Heart right ventricle (tissue), 16 donors: ENCODE measurements at places on chromosomes 6 and 20. TPM values are rescaled to one million over a fixed set of nuclear protein-coding genes. Genes with fewer than 3 reads are reported as not detected.

DNA sequence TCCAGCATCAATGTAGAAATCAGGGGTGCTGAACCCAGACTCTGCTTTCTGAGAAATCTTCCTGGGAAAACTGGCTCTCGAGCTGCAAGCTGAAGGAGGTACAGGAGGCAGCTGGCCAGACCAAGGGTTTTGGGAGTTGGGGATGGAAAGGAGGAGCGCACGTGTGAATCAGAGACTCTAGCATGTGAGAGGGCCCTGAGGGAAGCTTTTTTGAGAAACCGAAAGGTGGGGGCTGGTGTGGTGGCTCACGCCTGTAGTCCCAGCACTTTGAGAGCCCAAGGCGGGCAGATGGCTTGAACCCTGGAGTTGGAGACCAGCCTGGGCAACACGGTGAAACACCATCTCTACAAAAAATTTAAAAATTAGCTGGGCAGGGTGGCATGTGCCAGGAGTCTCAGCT, 37.1 kb upstream of the EEF1E1 start:
- DNase-seq = no peak

SLC4A11 gene
- total RNA-seq = 1.6 TPM

DNA sequence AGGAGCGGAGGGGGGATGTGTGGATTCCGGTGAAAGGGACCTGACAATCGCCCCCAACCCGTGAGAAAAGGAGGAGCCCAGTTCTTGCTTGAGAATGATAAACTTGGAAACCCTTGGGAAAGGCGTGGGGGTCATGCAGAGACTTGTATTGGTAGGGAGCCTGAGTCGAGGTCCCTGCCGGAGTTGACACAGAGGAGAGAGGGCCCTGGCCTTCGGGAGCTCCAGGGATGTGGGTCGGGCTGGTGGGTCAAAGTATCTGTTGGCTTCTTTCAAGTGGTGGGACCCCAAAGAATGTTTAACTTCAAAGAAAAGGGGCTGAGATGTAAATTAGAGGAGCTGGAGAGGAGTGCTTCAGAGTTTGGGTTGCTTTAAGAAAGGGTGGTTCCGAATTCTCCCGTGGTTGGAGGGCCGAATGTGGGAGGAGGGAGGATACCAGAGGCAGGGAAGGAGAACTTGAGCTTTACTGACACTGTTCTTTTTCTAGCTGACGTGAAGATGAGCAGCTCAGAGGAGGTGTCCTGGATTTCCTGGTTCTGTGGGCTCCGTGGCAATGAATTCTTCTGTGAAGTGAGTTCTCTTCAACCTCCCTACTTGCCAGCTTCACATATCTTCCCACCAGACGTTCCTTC, 571 bp downstream of the CSNK2B start:
- DNase-seq = no peak

RIPPLY2 gene
- not detected for total RNA-seq

KIAA1755 gene
- 5.3 TPM for total RNA-seq

- DNase-seq = no peak
Observed at GRCh38 chr6:68527691-68528090, 107.4 kb upstream of the ADGRB3 start.

DNA sequence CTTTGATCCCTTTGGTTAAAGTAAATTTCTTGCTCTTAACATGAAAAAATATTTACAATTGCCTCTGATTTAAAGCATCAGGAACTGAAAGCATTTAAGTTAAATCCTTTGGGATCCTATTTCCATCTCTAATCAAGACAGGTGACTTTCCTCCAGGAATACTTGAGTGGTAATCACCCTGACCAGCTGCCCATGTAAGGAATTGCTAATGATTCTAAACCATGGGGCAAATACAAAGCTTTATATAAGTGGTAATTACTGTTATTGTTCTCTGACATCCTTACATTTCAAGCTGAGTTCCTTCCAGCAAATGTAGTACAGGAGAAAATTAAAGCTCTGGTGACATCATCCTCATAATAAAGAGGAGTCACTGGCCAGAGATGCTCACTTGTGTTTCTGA, 100.6 kb downstream of the CRYBG1 start:
- DNase-seq = no peak

DNA sequence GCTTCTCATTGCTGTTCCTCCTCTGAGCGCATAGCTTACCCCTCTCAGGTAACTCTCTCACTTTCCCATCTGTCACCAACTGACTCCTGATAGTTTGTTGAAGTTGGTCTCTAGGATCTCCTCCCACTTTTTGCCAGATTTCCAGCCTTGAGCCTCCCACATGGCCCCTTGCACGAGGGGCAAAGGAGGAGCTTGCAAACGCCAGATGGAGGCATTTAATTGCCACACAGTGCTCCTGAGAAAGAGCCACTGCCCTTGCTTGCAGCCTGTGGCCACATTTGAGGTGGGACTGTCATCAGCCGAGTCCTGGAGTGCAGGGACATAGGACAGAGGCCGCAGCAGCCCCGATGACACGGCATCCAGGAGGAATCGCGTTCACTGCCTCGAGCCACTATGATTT, 348.7 kb downstream of the SMOC2 start:
- DNase-seq = no peak

DNA sequence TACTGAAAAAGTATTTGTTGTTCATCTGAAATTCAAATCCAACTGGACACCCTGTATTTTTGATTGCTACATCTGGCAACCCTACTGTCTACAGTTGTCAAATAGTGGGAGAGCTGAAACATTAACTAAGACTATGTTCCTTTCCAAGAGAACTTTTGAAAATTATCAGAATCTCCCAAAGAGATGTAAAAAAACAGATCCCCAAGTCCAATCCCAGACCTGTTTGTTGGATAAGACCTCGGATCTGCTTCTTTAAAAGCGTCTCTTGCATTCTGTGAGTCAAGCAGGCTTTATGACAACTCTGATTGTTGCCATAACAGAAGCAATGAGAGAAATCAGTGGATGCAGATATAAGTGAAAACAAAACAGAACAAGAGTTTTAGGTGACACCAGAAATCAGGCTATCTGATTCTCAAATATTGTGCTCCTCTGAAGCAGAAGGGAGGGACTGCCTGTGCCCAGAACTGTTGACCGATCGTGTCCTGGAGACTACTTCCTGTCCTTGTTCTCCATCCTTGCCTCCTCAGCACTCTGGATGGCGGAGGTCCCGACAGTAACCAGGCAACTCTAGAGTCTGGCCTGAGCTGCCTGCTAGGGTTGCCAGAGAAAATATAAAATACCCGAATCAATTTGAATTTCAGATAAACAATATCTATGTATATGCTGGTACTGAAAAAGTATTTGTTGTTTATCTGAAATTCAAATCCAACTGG, 853.8 kb downstream of the MAFB start:
- DNase-seq = peak; percentile 16

GRCh38 chr6:158316022-158316421, 3.8 kb downstream of the TULP4 start:
- no peak for DNase-seq

ZC2HC1B gene
- not detected for total RNA-seq

SRSF12 gene
- 0.09 TPM for total RNA-seq

DNA sequence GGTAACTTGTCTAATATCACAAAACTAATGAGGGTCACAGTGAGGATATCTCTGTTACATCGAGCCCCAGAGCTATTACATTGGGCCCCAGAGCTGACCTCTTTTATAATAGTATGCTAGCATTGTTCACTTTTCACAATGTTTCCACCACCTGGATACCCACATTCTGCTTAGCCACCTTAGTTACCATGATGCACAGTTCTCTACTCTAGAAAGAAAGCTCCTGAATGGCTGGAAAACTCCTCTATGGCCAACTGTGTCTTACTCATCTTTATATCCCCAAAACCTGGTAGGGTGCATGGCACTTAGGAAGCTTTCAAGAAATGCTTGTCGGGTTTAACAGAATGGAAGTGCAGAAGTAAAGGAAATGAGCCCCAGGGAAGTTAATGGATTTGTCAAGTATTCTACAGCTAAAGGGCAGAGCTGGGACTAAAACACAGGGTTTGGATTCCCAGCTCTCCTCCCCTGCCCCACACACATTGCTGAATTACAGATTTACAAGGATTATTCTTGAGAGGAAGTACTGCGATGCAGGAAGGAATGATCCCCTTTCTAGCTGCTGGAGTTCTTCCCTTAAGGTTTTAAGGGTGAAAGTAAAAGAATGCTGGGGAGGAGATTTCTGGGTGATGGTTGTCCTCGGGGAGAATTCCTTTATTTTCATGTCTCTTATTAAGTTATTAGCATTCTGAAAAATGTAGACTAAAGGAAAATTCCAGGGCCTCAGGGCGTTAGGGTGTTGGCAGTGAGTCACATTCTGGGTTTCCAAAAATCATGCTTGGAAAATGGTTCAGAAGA, 16.1 kb upstream of the HINT3 start:
- no peak for DNase-seq

- no peak for DNase-seq
Observed at GRCh38 chr6:135535989-135536414, 38.5 kb upstream of the AHI1 start.

GRCh38 chr6:71402096-71402495, 113.5 kb downstream of the OGFRL1 start:
- DNase-seq = no peak

GRCh38 chr20:45833030-45833882, at the start of gene SNX21:
TSS of gene SNX21 (plus strand) at chr20:45833799. CDS start at chr20:45833920, 121 bp downstream.
- DNase-seq = peak; percentile 89

LAMP5 gene
- 0.13 TPM for total RNA-seq

- DNase-seq = no peak
Observed at GRCh38 chr6:36040958-36041357, 13.3 kb downstream of the MAPK14 start.

DNA sequence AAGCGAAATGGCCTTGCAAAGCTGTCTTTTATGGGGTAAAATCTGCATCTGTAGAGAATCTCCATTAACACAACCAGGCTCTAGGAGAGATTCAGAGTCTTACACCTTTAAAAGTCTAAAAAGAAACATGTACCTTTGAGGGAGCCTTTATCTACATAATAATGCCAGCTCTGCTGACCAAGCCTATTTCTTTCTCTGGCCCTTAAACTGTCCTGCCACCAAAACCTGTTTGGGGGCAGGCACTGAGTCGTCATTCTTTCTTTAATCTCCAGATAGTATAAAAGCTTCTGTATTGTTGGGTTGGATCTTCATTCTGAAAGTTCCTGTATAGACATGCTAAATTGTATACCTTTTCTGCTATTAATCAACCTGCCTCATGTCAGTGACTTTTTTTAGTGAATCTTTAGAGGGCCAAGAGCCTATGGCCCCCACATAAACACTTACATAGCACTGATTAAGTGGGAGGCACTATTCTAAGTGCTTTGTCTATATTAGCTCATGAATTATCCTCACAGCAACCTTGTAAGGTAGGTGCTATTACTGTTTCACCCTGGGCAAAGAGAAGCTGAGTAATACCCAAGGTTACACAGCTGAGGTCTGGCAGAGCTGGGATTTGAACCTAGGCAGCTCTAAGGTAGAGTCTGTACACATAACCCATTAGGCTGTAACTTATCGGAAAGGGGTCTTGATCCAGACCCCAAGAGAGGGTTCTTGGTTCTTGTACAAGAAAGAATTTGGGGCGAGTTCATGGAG, 232.3 kb upstream of the DTNBP1 start:
- DNase-seq = no peak

C20orf202 gene
- total RNA-seq = 0.34 TPM

GRCh38 chr6:38634518-38634917, 5.2 kb downstream of the BTBD9 start:
- no peak for DNase-seq

DNA sequence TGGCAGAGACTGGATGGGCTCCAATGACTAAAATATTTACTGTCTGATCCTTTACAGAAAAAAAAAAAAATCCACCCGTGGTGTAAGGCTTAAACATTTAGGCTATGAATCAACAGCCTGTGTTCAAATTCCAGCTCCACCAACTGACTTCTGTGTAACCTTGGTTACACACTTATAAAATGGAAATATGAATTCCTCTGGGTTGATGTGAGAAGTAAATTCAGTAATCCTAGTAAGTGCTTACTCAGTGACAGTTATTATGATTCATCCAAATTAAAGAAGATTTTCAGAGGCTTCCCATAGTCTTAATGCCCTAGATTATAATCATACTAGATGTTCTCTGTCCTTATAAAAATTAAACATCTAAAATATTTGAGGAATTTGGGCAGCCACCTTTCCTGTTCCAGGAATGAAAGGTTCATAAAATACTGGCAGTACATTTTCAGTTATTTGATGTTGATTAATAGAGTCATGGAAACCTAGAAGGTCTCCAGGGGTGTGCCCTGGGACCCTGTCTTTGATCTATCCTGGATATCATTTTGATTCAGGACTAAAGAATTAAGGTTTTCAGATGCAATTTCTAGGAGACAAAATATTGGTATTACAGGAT, 180.3 kb upstream of the ZNF217 start:
- DNase-seq = no peak

GRCh38 chr6:151240036-151240685, 394 bp downstream of the AKAP12 start:
- peak; percentile 76 for DNase-seq

SMLR1 gene
- total RNA-seq = not detected

CTCFL gene
- not detected for total RNA-seq

GRCh38 chr20:23118144-23118543, 32.0 kb upstream of the CD93 start:
- DNase-seq = no peak

- no peak for DNase-seq
Observed at GRCh38 chr6:971981-972640, 279.2 kb upstream of the EXOC2 start.

PTP4A1 gene
- 33.2 TPM for total RNA-seq

DNA sequence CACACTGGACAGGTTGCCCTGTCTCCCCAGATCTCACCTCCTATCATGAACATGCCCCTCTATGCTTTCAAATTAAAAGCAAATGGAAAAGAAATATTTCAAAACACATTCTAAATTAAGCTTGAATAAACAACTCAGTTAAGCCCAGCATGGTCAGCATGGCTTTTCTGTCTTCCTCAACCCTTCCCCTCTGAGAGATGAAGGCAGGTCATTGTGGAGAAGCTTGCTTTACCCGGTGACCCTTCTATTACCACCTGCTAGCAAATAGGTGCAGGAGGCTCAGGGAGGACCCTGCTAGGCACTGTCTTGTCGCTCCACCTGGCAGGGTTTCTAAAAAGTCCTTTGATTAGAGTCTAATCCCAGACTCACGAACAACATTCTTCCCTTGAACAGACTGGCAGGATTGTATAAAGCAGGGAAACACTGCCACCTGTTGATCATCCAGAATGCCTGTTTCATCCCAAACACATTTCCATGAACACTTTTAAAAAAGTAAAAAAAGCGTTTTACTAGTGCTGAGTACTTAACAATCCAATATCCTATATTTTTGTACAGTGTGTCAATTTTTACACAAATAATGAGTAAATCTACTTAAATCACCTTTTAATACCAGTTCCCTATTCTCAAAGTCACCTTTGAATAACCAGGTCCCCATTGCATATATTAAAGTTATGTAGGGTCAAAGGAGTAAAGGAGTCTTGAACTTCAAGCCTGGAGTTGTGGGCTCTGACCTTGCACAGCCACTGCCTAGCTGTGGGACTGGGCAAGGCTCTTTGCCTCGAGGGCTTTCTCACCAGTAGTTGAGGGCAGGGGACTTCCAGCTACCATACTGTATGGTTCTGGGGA, 75.5 kb downstream of the GPR6 start:
- DNase-seq = peak; percentile 25

DNA sequence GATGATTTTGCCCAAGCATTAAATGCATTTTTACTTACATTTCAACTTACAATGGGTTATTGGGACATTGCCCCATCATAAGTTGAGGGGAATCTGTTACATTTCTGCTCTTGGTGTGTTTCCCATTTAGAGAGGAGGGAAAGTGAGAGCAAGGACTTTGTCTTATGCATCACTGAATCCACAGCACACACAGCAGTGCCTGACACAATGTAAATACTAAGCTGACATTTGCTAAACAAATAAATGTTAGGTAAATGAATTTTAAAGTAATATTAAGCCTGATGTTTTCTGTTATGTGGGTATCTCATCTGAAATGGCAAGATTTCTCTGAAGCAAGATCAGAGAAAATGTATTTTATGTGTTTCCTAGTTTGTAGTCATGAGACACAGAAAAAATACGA, 143.6 kb upstream of the STXBP5 start:
- no peak for DNase-seq
